ENCODE measurements at places on chromosomes 11 and 22.
A peak's percentile ranks its signal among the peaks of the same experiment; 100 is the strongest.

- DNase-seq, result peak; percentile 20
Measured at GRCh38 chr22:40728731-40729189, 49.5 kb downstream of the MCHR1 start.

DNA sequence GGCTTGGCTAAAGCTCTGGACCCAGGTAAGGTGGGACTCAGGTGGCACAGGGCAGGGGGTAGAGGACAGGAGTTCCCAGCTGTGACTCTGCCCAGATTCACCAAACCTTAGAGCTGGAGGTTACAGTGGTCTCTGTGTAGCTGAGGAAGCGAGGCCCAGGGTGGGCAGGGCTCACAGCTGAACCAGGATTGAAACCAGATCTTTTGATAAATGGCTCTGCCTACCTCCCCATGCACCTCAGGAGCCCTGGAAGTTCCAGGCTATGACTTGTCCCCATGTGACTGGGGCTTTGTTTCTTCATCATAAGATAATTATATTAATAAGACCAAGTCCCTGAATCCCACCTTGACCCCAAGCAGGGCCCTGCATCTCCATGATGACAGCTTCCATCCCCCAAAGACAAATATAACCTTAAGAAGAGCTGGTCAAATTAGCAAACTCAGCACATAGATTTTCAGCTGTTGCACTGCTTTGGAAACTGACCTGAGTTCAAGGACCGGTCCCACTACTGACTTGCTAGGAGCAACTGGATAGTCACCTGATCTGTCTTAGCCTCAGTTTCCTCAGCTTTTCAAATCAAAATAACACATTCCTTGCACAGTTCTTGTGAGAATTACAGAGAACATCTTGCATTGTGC lies 21.3 kb upstream of the TSKU start:
- no peak for DNase-seq

- DNase-seq, result no peak
Measured at GRCh38 chr11:64344787-64345186, 4.8 kb downstream of the CCDC88B start.

DNA sequence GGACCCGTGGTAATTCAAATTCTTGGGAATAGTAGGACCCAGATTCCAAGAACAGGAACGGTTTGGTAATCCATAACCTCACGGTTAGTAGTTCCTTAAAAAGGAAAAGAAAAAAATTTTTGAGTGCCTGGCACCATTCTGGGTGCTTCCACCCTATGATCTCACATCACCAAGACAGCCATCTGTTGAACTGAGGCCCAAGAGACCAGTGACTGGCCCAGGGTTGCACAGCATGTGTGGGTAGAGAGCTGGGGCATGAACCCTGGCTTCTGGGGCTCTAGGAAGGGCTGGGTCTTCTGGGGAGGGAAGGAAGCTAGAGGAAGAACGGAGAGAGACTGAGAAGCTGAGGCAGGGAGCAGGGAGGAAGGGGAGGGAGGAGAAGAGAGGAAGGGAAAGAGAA lies 4.7 kb upstream of the SPI1 start:
- DNase-seq, result no peak

- DNase-seq, result no peak
Measured at GRCh38 chr11:17653611-17654010, 65.8 kb upstream of the MYOD1 start.

DNA sequence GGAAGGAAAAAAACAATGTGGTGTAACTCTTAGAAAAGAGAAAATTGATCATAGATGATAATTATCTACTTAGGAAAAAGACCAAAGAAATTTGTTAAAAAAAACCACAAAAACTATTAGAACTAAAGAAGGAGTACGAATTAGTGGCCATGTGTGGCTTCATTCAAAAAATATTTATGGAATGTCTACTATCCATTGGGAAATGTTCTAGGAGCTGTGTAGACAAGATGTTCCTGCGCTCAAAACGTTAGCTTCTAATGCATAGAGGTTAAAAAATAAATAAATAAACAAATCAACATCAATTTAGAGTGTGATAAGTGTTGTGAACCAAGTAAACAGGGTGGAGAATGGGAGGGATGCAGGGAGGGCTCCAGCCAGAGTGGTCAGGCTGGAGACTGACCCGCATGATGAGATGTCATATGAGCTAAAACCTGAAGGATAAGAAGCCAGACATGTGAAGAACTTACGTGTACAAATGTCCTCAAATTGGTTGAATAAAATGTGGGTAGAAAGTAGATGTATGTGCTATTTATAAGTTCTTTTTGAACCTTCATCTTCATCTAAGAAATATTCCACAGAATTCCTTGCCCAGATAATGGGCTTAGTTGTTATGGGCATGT lies 4.3 kb upstream of the EXPH5 start:
- DNase-seq, result no peak

GRCh38 chr11:295351-296170 lies 3.8 kb downstream of the IFITM5 start:
- no peak for DNase-seq

GRCh38 chr11:19818619-19819018 lies 106.0 kb downstream of the NAV2 start:
- DNase-seq, result no peak

DNA sequence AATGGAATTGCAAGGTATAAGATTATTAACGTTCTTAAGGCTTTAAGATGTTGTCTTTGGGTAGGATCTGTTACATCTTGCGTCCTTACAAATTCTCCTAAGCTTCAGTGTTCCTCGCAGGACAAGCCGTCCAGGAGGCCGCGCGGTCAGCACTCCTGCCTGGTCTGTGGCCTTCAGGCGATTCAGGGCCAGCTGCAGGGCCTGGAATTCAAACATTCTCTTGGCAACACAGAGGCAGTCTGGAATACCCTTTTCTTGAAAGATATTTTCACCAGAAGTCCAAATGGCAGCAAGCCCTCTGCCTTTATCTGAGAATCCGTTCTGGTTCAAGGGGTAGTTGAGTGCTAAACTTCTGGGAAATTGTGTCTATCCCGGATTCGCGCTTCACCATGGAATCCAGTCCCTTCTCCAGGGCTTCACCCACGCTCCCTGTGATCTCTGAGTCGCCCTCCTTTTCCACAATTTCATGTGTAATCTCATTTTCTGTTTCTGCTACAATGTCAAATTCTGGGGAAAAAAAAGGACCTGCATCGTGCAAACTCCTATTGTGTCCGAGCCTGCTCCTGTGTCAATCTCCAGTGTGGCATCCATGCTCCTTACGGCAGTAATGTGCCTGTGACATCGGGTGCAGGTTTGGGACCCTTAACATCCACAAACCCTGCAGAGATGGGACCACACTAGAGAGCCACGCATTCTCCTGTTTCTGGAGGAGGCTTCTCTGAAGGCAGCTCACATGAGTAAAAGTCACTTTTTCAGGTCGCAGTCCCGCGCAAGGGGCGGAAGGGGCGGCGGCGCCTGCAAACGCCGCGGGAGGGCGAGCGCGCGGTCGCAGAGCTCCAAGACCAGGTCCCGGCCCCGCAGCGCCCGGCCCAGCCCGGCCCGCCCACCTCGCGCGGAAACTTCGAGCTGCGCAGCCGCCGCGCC lies 25.4 kb upstream of the SORL1 start:
- DNase-seq, result peak; percentile 40

- no peak for DNase-seq
Measured at GRCh38 chr22:22171357-22172218, 73.0 kb upstream of the VPREB1 start.

- no peak for DNase-seq
Measured at GRCh38 chr11:123247496-123247799, 52.4 kb upstream of the CLMP start.

DNA sequence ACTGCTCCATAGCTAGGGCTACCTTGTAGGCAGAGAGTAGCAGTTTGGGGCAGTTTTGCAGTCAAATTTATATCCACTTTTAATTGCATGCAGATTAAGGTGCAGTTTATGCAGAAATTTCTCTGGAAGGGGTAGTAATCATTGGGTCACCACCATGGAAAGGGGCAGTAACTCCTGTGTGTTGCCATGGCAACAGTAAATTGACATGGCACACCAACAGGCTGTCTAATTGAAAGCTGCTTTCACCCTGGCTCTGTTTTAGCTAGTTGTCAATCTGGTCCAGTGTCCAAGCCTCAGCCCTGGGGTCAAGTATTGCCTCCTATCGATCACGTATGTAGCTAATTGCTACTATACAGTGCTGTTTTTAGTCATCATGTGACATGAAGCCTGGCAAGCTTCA lies 786.1 kb upstream of the CNTN5 start:
- DNase-seq, result no peak

DNA sequence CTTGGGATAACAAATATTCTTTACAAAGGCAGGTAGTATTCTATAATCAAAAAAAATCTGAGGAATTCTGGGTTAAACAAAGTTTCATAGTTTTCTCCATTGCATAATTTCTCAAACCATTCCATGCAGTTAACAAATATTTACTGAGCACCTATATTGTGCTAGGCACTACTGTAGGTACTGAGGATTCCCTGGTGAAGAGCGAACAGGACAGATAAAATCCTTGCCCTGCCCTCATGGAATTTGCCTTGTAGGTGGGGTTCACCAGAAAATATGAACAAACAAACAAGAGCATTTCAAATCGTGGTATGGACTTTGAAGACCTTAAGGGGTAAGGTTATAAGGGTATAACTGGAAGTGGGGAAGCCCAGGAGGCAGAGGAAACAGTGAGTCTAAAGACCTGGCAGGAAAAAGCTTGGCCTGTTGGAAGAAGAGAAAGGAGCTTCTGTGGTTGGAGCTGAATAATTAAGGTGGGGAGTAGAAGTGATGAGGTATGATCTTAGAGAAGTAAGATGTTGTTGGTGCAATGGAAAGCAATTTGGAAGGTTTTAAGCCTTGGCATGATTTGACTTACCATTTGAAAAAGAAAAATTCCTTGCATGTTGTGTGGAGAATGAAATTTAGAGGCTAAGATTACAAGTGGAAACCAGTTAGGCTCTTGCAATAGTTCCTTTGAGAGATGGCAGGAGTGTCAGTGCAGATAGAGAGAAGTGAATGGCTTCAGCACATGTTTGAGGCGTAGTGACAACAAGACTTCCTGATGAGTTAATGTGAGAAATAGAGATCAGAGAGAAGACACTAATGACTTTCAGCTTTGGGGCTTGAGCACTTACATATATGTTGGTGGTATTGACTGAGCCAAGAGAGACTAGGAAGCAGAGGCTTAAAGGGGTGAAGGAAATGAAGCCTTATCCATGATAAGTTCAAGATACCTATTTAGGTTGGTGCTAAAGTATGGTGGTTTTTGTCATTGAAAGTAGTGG lies 55.7 kb upstream of the PICALM start:
- no peak for DNase-seq

DNA sequence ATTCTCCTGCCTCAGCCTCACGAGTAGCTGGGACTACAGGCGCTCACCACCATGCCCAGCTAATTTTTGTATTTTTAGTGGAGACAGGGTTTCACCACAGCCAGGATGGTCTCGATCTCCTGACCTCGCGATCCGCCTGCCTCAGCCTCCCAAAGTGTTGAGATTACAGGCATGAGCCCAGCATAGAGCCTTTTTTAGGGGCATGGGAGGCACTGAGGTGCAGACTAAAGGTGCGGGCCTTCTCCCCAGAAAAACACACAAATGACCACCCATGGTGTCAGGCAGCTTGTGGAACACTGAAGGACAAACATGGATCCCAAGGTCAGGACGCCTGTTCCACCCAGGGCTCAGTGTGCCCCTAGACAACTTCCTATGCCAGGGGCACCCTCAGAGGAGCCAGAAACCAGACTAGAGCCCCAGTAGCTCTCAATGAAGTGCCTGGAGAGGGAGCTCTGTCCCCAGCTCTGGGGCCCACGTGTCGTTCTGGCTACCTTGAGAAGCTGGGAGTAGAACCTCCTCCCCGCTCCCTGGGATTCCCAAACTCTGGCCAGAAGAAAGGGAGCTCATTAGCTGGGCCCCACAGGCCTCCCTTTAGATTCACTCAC lies 21.2 kb upstream of the CD5 start:
- DNase-seq, result no peak

DNA sequence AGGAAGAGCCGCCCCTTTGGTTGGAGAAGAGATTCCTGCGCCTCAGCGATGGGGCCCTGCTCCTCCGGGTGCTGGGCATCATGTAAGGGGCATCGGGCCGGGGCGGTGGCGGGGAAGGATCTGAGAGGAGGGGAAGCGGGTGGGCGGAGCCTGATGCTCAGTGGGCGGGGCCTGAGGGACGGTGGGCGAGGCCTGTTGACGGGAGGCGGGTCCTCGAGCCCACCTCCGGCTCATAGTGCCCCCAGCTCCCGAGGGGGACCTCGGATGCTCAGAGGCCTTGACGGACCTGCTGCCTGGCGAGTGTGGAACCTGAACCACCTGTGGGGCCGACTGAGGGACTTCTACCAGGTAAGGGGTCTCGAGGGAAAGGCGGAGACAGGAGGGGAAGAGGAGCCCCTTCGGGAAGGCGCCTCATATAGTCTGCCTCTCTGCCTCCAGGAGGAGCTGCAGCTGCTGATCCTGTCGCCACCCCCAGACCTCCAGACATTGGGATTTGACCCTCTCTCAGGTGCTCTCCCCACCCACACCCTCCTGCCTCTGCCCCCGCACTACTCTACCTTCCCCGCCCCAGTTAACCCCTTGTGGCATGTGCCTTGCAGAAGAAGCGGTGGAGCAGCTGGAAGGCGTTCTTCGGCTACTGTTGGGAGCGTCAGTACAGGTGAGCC lies 799 bp downstream of the CCDC88B start:
- peak; percentile 71 for DNase-seq

- no peak for DNase-seq
Measured at GRCh38 chr22:44819966-44820631, 67.7 kb downstream of the ARHGAP8 start.

- no peak for DNase-seq
Measured at GRCh38 chr22:30809086-30809485, 114.4 kb downstream of the OSBP2 start.

GRCh38 chr11:46299451-46299961 lies 22.0 kb downstream of the CREB3L1 start:
- DNase-seq, result no peak

- no peak for DNase-seq
Measured at GRCh38 chr11:62439785-62440602, 21.2 kb downstream of the SCGB1A1 start.

GRCh38 chr11:57278721-57279095 lies 41.7 kb upstream of the APLNR start:
- DNase-seq, result no peak

GRCh38 chr11:115409691-115410220 lies 94.5 kb downstream of the CADM1 start:
- no peak for DNase-seq

GRCh38 chr11:33967451-33967850 lies 75.6 kb upstream of the LMO2 start:
- no peak for DNase-seq

GRCh38 chr11:2901854-2902783 lies 16.5 kb upstream of the CDKN1C start:
- peak; percentile 94 for DNase-seq
